ENCODE measurements at places on chromosomes 3 and 15. TPM values are rescaled to one million over a fixed set of nuclear protein-coding genes. Genes with fewer than 3 reads are reported as not detected.

The FOXB1 gene
- not detected for total RNA-seq

The PYGO1 gene
- total RNA-seq = 0.26 TPM

The VPS13C gene
- 143 TPM for total RNA-seq

The TXNRD3 gene
- 11.1 TPM for total RNA-seq

The NR2E3 gene
- 0.22 TPM for total RNA-seq

The ARID3B gene
- 2.2 TPM for total RNA-seq

The TMEM42 gene
- total RNA-seq = 8.5 TPM

The TADA3 gene
- total RNA-seq = 24.7 TPM

The RTF1 gene
- 18.4 TPM for total RNA-seq

The GOLIM4 gene
- 26.2 TPM for total RNA-seq

The CERS3 gene
- total RNA-seq = not detected

The ST8SIA2 gene
- 0.26 TPM for total RNA-seq

The GPR171 gene
- total RNA-seq = not detected

The SLC12A1 gene
- not detected for total RNA-seq

The CCDC54 gene
- not detected for total RNA-seq

The SSR3 gene
- total RNA-seq = 202 TPM

The SLC28A2 gene
- total RNA-seq = not detected

The PLA1A gene
- total RNA-seq = 7.3 TPM

The SERPINI2 gene
- total RNA-seq = not detected

The ALDH1A2 gene
- 25.0 TPM for total RNA-seq

The MNS1 gene
- 0.09 TPM for total RNA-seq

The EEFSEC gene
- total RNA-seq = 2.1 TPM

The SMCO1 gene
- not detected for total RNA-seq

The RCCD1 gene
- 4.9 TPM for total RNA-seq

The FHIT gene
- total RNA-seq = 0.76 TPM

The SPINK8 gene
- not detected for total RNA-seq

The GRK7 gene
- not detected for total RNA-seq

The ZNF80 gene
- total RNA-seq = not detected

The THUMPD3 gene
- total RNA-seq = 19.9 TPM

The PATL2 gene
- total RNA-seq = 0.09 TPM

The DISP2 gene
- under 0.01 TPM for total RNA-seq

The RYR3 gene
- total RNA-seq = not detected

The GNAT1 gene
- not detected for total RNA-seq

The ITGA11 gene
- 13.9 TPM for total RNA-seq

The CPLX3 gene
- not detected for total RNA-seq

The TMEM266 gene
- total RNA-seq = not detected

The NEK11 gene
- total RNA-seq = 3.6 TPM

The TM4SF4 gene
- total RNA-seq = 0.34 TPM

The NPAP1 gene
- not detected for total RNA-seq

Data from dermis lymphatic vessel endothelial cell (primary cell).